CD4-positive, alpha-beta T cell treated with Interferon alpha-2 for 1 hour (primary cell): ENCODE measurements at places on chromosomes 16 and 17.

DNA sequence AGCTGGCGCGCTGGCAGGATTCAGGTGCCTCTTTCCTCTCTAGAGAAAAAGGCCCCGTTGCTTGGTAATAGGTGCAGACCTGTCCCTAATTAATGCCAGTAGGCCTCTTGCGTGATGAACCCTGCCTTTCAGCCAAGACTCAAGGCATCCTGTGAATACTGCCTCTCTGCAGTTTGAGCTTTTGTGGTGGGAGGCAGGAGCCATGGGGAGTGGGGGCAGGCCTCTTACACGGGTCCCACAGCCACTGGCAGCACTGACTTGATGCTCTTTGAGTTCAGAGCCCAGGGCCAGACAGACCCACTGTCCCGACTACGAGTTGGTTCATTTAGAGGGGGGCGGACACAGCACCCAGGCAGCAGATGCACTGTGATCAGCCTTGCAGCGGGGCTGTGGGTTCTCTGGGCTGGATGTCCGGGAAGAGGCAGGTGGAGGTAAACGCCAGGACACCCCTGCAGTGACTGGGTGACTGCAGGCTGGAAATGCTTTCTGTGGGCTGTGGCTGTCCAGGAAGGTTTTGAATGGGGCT is 237.0 kb downstream of the SEC14L1 start:
- no peak for DNase-seq

DNA sequence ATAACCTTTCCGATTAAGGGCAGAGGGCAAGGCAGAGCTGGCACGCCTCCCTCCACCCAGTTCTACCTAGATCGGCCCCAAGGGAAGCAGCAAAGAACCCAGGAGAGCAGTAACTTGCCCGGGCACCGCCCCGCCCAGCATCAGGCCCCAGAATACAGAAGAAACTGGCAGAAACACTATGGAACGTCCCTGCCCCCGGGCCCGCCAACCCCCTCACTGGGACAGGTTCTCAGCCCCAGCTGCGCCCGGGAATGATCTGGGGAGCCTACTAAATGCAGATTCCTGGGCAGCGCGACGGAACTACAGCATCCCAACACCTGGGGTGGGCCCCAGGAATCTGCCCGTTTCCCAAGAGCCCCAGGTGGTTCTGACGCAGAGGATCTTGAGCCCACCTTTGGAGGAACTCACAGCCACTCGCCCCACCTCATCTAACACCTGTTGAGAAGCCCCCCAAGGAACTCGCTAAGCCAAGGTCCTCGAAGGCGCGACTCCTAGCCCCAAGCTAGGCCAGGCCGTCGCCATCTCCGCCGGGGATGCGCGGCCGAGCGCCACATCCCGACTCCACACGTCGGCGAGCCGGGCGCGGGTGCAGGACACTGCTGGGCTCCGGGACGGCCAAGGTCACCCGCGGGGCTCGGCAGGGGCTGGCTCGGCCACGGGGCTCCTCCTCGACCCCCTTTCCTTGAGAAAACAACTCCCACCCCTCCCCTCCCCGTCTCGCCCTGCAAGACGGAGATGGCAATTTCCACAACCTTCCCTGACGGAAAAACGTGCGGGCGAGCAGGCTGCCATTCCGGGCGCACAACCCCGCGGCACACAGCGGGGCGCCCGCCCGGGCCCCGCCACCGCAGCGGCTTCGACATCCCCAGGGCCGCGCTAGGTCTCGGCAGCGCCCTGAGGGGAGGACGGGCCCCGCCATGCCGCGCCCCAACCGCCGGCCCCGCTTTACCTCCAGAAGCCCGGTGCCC is 913 bp downstream of the CDIP1 start:
- DNase-seq, result no peak

- no peak for DNase-seq
Measured at GRCh38 chr16:84677849-84678248, 22.0 kb upstream of the USP10 start.

DNA sequence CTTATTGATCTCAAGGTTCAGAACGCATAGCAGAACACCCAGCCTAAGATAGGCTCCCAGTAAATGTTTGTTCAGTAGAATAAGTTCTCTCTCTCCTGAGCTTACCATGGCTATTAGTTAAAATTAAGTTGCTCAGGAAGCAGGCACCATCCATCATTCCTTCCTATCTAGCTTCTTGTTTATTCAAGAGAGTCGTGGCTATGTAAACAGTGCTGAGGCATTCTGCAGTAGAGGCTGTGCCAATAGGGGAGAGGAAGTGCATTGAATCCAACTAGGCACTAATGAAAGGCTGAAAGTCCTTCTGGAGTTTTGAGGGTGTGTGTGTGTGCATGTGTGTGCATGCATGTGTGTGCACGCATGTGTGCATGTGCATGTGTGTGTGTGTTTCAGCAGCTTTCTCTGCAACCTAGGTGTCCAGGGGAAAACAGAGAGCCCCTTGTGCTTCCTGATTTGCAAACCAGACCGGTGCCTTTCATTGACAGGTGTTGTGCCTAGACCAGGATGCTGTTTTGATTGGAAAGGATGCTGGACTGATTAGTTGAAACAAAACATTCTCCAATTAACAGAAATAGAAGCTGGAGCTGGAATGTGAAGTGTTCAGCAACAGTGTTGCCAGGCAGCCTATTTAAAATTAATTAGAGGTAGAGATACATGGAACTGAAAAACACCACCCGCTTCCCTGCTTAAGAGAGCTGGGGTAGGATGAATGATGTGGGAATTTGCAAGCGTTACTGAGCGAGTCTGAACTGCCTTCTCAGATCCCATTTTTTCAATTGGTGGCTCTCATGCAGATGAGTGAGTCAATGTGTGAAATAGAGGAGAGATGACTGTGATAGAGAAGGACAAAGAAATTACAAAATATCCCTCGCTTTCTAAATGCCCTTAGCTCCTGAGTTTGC is 103.3 kb upstream of the CLEC3A start:
- DNase-seq, result no peak

DNA sequence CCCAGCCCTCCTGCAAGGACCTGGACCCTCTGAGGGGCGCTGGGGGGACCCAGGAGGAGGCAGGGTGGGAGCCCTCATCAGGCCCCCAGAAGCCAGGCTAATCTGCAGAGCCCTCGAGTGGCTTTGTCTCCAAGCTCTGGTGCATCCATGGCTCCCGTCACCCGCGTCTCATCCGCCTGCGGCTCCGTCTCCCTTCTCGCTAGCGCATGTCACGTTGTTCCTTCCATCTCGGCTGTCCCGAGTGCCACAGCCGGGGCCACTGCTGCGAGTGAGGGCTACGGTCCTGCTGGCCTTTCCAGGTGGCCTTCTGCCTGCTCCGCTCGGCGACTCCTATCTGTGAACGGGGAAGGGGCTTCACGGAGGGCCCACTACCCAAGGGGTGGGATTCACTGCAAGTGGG is 53.6 kb downstream of the ZFPM1 start:
- no peak for DNase-seq

- DNase-seq, result no peak
Measured at GRCh38 chr16:78499399-78499798, 399.9 kb downstream of the WWOX start.

DNA sequence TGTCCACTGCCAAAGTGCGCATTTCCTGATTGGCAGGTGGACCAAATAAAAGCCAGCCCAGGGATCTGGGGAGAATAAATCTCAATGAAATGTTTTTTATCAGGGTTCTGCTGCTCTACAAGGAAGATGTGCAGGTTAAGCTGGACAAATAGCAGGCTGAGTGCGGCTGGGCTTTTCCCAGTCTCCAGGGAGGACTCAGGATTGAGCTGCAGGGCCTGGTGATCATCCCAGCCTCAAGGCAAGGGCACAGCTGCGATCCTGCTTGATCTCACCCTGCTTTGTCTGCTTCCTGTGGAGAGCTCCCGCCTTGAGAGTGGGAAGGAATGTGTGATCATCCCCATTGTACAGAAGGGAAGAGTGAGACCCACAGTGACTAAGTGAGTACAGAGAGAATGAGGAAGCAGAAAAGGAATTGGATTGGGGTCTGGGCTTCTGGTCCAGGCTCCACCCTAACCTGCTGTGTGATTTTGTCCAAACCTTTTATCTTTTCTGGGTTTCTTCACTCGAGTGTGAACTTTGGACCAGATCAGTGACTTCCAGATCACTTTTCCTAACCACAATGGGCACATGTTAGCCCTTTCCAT is 75.3 kb upstream of the CRHR1 start:
- no peak for DNase-seq

- DNase-seq, result no peak
Measured at GRCh38 chr17:66347661-66348514, 45.5 kb downstream of the PRKCA start.

- no peak for DNase-seq
Measured at GRCh38 chr17:73644145-73645049, at the start of gene SDK2. Gene SDK2 (minus strand): TSS chr17:73644445. CDS start chr17:73644088, 357 bp downstream.

- no peak for DNase-seq
Measured at GRCh38 chr17:74182041-74182723, 21.3 kb upstream of the RPL38 start.

- no peak for DNase-seq
Measured at GRCh38 chr16:72961863-72962262, 86.1 kb downstream of the ZFHX3 start.

DNA sequence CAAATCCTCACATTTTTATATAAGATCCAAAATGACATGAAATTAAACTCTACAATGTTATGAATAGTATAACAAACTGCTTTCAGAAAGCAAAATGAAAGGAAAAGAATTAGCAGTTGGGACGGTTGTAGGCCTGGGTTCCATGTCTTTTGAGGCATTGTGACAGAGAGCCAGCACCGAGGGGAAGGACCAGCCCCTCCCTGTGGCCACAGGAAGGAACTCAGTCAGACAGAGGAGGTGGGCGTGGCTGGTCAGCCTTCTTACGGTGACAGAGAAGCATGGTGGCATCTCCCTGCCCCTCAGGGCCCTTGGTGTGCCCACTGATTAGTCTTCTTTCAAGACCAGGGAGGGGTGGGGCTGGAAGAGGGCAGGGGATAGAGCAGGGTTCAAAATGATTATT is 5.7 kb downstream of the ZNF319 start:
- peak; percentile 65 for DNase-seq

- no peak for DNase-seq
Measured at GRCh38 chr17:81031566-81032550, 3.1 kb upstream of the BAIAP2 start.

- DNase-seq, result no peak
Measured at GRCh38 chr16:84404936-84405639, 36.8 kb downstream of the ATP2C2 start.

DNA sequence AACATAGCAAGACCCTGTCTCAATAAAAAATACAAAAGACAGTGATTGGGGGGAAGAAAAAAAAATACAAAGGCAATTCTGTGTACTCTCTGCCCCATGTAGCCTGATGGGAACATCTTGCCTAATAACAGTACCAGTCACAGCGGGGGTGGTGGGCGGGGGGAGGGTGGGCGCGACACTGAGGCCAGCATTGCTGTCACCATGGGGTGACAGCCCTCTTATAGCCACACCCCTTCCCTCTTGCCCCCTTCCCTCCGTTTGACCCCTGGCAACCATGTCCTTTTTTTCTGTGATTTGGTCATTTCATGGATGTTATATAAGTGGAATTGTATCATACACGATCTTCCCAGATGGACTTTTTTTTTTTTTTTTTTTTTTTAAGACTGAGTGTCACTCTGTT is 80.9 kb downstream of the DNAH17 start:
- DNase-seq, result no peak

DNA sequence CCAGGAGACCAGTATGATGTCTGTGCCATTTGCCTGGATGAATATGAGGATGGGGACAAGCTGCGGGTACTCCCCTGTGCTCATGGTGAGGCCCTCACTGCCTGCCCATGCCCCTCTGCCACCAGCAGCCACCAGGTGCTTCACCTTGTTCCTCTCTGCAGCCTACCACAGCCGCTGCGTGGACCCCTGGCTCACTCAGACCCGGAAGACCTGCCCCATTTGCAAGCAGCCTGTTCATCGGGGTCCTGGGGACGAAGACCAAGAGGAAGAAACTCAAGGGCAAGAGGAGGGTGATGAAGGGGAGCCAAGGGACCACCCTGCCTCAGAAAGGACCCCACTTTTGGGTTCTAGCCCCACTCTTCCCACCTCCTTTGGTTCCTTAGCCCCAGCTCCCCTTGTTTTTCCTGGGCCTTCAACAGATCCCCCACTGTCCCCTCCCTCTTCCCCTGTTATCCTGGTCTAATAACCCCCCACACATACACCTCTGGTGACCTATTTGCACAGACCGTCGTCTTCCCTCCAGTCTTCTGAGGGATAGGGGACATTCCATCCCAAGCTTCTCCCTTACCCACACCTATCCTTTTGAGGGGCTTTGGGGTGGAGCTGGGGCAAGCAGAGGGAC is 3.7 kb downstream of the PFN1 start:
- no peak for DNase-seq

DNA sequence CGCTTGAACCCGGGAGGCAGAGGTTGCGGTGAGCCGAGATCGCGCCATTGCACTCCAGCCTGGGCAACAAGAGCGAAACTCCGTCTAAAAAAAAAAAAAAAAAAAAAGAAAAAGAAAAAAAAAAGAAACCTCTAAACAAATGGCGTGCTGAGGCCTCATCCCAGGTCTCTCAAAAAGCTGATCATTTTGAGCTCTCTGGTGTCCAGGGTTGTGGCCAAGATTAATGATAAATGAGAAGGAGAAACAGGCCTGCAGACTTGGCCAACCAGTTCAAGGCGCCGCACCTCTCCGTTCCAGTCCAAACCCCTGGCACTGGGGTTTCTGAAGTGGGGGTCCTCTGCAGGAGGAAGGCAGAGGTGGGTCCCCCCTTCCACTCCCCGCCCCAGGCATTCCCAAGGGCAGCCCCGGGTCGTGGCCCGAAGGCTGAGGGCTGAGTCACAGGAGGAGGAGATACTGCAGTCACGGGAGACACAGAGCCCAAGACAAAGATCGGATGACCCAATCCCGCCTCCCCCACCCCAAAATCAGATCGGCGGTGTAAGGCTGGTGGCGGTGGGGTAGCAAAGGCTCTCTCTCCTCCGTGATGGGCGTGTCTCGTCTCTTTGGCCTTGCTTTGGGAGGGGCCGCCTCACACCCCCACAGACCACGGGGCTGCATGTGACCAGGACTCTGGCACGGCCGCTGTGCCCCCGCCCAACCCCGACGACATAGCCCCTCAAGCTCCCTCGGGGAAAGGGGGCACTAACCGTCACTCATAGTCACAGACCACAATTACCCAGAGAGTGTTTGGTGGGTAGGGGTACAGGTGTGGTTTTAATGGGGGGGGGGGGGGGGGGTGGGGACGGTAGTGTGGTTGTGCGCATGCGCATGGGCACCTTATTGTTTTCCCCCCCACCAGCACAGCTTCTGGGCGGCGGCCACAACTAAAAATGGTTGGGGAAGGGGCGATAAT is 1.1 kb downstream of the VAT1 start:
- DNase-seq, result peak; percentile 40

DNA sequence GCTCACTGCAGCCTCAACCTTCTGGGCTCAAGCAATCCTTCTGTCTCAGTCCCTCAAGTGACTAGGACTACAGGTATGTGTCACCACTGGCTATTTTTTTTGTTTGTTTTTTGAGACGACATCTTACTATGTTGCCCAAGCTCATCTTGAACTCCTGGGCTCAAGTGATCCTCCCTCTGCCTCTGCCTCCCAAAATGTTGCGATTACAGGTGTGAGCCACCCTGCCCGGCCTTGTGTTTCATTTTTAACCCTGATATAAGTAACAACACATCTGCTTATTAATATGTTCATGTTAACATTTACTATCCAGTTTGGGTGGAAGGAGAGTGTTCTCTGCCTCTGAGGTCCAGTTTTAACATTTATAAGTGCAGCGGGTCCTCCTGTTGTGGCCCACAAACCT is 3.1 kb downstream of the FAM20A start:
- no peak for DNase-seq

- peak; percentile 33 for DNase-seq
Measured at GRCh38 chr16:30934827-30935557, 11.6 kb downstream of the FBXL19 start.
